Spleen (tissue), 13 donors: ENCODE measurements at places on chromosomes 13 and 19. TPM values are rescaled to one million over a fixed set of nuclear protein-coding genes. Genes with fewer than 3 reads are reported as not detected.

- no peak for DNase-seq
- no peaks in the 10 kb centered on the region for H3K36me3 ChIP-seq
- no peak overlapping the region for H3K4me3 ChIP-seq
- H3K27ac ChIP-seq: no peak overlapping the region
Observed at GRCh38 chr13:72145383-72145782, 278.4 kb upstream of the DACH1 start.

- H3K27ac ChIP-seq: no peak overlapping the region
- H3K4me3 ChIP-seq: no peak overlapping the region
- H3K36me3 ChIP-seq: no peaks in the 10 kb centered on the region
- no peaks in the 10 kb centered on the region for H3K4me1 ChIP-seq
- H3K27me3 ChIP-seq: no peaks in the 10 kb centered on the region
Observed at GRCh38 chr13:60112771-60113170, 51.0 kb downstream of the DIAPH3 start.

- H3K27ac ChIP-seq: peak overlapping the region; percentile 89
- no peaks in the 10 kb centered on the region for H3K27me3 ChIP-seq
- peak; percentile 98 for DNase-seq
- peaks cover 39% of the 10 kb centered on the region for H3K4me1 ChIP-seq
- peak overlapping the region; percentile 95 for H3K4me3 ChIP-seq
- H3K36me3 ChIP-seq: peaks cover 13% of the 10 kb centered on the region
Observed at GRCh38 chr19:49590071-49590970, 661 bp upstream of the PRR12 start.

The MISP3 gene
- 2.9 TPM for total RNA-seq

DNA sequence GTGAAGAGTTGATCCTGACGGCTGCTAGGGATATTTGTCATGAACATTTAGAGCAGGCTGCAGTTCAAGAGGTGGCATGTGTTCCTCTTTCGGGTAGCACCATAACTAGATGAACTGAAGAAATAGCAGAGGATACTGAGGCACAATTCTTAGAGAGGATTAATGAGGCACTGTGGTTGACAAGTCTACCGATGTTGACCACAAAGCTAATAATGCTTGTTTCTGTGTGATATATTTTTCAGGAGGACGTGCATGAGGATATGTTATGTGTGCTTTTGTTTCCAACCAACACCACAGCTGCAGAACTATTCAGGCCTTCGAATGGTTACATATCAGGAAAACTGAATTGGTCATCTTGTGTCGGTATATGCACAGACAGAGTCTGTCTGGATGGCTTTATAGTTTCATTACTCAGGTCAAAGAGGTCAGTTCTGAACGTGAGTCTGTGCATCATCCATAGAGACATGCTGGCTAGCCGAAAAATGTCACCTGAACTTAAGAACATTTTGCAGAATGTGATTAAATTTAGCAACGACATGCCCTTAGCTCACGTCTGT is 210.1 kb upstream of the IRS2 start:
- no peak overlapping the region for H3K4me3 ChIP-seq
- DNase-seq: no peak
- H3K36me3 ChIP-seq: no peaks in the 10 kb centered on the region

The ZNF709 gene
- 4.3 TPM for total RNA-seq

GRCh38 chr13:72097568-72097967 is 230.6 kb upstream of the DACH1 start:
- no peak overlapping the region for H3K27ac ChIP-seq
- H3K4me3 ChIP-seq: no peak overlapping the region
- H3K27me3 ChIP-seq: no peaks in the 10 kb centered on the region
- no peaks in the 10 kb centered on the region for H3K4me1 ChIP-seq
- no peak for DNase-seq

GRCh38 chr13:22883262-22883840 is 297.4 kb upstream of the SGCG start:
- no peak overlapping the region for H3K4me3 ChIP-seq
- H3K4me1 ChIP-seq: no peaks in the 10 kb centered on the region
- DNase-seq: no peak
- H3K27me3 ChIP-seq: no peaks in the 10 kb centered on the region
- H3K36me3 ChIP-seq: no peaks in the 10 kb centered on the region
- H3K27ac ChIP-seq: no peak overlapping the region

The NCAN gene
- not detected for total RNA-seq

DNA sequence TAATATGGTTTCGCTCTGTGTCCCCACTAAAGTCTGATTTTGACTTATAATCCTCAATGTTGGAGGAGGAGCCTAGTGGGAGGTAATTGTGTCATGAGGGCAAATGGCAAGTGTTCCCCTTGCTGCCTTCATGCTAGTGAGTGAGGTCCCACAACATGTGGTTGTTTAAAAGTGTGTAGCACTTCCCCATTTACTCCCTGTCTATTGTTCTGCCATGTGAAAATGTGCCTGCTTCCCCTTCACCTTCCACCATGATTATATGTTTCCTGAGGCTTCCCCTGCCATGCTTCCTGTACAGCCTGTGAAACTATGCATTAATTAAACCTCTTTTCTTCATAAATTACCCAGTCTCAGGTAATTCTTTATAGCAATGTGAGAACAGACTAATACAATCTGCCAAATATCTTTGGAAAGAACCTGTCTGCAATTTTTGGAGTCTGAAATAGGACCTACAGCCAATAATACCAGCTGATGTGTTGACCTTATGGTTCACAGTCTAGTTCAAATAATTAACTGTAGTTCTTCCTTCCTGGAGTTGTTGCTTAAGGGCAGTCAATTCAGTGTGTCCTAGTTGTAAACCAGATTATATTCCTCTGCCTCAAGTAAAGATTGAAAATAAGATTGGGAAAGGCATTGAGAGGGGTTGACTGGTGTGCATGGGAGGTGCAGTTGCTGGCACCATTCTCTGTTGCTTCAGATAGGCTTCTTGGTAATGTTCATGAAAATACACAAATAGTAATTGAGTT is 1442.9 kb downstream of the SLITRK1 start:
- H3K4me3 ChIP-seq: no peak overlapping the region
- no peak overlapping the region for H3K27ac ChIP-seq
- H3K36me3 ChIP-seq: no peaks in the 10 kb centered on the region
- no peak for DNase-seq
- H3K27me3 ChIP-seq: no peaks in the 10 kb centered on the region

The LILRB5 gene
- 112 TPM for total RNA-seq

The CFAP97D2 gene
- total RNA-seq: not detected

GRCh38 chr13:26619358-26619757 is 61.9 kb downstream of the WASF3 start:
- no peaks in the 10 kb centered on the region for H3K36me3 ChIP-seq
- H3K27ac ChIP-seq: no peak overlapping the region
- H3K4me3 ChIP-seq: no peak overlapping the region
- H3K4me1 ChIP-seq: no peaks in the 10 kb centered on the region

- H3K4me1 ChIP-seq: peaks cover 24% of the 10 kb centered on the region
- no peak overlapping the region for H3K4me3 ChIP-seq
- no peaks in the 10 kb centered on the region for H3K36me3 ChIP-seq
- H3K27ac ChIP-seq: no peak overlapping the region
Observed at GRCh38 chr19:50563597-50563996, 4.6 kb downstream of the LRRC4B start.

The GJB6 gene
- total RNA-seq: 0.28 TPM

The MEDAG gene
- total RNA-seq: not detected

DNA sequence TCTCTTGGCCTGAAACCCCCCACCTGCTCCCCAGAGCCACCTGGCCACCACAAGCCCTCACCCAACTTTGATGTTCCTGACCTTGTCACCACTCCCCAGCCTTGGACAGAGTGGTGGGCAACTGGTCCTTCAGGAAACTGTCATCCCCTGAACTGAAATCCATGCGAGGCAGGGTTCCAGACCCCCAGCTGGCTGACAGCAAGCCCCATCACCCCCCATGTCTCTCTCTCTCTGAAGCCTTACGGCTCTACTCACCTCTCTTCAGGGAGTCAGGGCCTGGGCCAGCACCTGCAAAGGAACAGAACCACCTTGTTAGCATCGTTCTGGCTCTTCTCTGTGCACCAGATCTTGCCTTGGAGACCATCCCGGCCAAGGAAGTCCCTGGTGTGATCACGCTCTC is 2.6 kb downstream of the LRFN1 start:
- no peak overlapping the region for H3K27ac ChIP-seq
- H3K4me1 ChIP-seq: no peaks in the 10 kb centered on the region
- H3K36me3 ChIP-seq: peaks cover 17% of the 10 kb centered on the region
- peaks cover 3% of the 10 kb centered on the region for H3K27me3 ChIP-seq
- H3K4me3 ChIP-seq: no peak overlapping the region

DNA sequence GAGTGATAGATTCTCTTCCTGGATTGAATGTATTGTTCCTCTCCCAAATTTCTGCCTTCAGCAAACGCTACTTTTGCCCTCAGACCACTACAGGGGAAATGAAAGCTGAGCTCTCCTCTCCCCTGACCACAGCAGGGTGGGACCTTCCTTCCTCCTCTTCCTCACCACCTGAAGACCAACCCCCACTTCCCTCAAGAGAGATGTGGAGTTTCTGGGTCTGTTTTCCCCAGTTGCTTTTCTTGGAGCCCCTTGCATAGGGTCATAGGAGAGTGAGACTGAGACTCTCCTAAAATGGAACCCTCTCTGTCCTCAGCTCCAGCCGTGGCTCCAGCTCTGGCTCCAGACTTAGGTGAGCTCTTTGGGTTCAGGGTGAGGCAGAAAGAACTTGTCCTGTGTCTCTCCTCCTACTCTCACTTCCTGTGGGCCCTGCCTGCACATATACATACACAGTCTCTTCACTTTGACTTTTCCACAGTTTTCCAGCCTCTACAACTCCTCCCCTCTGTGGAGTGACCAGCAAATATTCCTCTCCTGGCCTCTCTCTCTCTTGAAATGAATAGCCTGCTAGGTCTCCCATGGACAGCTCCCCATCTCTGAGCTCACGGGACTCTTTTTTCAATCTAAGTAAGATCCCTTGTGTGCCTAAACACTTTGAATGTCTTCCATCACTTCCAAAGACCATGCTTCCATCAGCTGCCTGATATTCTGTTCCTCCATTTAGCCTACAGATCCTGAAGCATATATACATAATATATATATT is 19.2 kb upstream of the ZNF175 start:
- no peaks in the 10 kb centered on the region for H3K27me3 ChIP-seq
- no peaks in the 10 kb centered on the region for H3K36me3 ChIP-seq
- no peak for DNase-seq
